Central memory CD8-positive, alpha-beta T cell (primary cell): ENCODE measurements at places on chromosomes 16 and 17.

GRCh38 chr16:3383045-3383448 is 17.8 kb downstream of the ZSCAN32 start:
- DNase-seq: no peak

- DNase-seq: no peak
Measured at GRCh38 chr17:45108595-45109521, 23.5 kb downstream of the PLCD3 start.

DNA sequence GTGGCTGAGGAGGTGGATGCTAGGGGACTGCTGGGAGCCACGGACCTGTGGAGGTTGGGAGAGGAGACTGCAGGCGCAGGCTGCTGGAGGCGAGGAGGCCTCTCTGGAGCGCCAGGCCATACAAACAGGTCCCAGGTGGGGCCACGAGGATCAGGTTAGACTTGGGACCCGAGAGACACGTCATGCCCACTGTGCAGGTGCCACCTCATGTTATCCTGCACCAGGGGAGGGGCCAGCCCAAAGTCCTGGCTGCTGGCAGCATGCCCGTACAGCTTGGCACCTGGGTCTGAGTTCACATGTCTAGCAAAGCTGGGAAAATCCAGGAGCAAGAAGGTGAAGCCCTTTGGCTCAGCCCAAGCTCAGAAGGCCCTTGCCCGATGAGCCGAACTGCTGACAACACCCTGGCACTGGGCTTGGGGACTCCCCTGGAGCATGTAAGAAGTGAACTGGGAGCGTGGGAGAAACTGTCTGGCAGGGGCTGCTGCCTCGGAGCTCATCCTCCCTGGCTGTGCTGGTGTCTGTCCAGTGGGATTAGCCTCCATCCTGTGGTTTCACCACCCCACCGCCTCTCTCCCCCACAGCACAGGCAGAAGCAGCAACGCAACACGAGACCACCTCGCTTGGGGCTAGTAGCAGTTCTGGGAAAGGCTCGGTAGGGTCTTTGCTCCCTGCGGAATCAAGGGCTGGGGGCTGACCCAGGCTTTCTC is 5.3 kb downstream of the ARHGDIA start:
- no peak for DNase-seq

GRCh38 chr17:45087504-45087975 is 26.4 kb downstream of the NMT1 start:
- no peak for DNase-seq

- no peak for DNase-seq
Measured at GRCh38 chr16:60123392-60124023, 1389.4 kb upstream of the GOT2 start.

DNA sequence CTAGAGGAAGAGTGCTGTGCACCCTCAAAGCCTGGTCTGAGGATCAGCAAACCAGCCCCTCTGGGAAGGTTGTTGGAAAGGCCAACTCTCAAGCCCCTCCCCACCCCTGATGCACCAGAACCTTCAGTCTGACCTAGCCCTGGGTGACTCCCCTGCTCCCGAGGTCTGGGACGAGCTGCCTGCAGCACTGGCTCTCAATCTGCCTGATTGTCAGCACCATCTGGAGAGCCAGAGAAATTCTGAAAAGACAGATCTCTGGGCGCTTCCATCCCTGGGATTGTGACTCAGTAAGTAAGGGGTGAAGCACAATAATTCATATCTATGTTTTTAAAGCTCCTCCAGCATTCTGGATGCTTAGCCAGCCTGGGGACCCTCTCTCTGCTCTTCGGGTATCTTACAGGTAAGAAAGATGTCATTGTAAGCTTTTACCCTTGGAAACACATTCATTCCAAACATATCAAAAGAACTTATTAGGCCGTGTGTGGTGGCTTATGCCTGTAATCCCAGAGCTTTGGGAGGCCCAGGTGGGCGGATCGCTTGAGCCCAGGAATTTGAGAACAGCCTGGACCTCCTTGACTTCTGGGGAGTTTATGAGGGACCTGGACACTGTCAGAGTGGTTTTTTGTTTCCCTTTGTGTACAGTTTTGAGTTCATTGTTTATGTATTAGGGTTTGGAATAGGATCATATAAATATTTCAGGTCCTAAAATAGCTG is 147.5 kb downstream of the KCNJ12 start:
- no peak for DNase-seq

GRCh38 chr17:57927048-57927723 is 28.0 kb downstream of the CUEDC1 start:
- DNase-seq: no peak

DNA sequence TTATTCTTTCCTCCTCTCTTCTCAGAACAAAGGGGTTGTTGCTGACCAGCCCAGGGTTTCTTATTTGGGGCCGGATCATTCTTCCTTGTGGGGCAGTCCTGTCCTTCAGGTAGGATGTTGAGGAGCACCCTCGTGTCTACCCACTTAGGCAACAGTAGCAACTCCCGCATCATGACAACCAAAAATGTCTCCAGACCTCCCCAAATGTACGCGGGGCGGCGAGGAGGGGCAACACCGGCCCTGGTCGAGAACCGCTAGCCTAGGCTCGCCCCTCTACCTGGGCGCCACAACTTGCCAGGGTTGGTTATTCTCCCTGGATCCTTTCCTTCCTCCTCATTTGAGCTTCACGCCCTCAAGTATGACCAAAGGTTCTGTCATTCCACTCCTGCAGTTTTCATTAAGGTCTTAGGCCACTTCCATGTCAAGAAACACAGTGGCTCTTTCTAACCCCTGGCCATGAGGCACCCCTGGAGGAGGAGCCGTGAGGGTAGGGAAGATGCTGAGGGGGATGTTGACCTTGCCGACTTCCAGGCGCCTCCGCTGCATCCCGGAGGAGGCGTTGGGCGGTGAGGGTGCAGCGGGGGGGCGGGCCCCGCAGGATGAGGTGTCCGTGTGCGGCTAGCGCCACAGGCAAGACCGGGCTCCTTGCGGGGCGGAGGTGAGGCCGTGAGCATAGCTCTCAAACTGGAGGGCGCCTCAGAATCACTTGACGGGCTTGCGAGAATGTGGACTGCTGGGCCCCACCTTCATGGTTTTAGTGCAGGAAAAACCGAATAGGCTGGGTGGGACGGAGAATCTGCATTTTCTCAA is 712 bp upstream of the SPECC1 start:
- DNase-seq: no peak
